ENCODE measurements at places on chromosomes 11 and 22.

- DNase-seq = no peak
Observed at GRCh38 chr11:112523031-112523430, 262.4 kb upstream of the PLET1 start.

GRCh38 chr22:29704528-29705285 lies 15.1 kb upstream of the CABP7 start:
- DNase-seq = no peak

GRCh38 chr11:120043328-120043945 lies 94.5 kb downstream of the TRIM29 start:
- DNase-seq = no peak

DNA sequence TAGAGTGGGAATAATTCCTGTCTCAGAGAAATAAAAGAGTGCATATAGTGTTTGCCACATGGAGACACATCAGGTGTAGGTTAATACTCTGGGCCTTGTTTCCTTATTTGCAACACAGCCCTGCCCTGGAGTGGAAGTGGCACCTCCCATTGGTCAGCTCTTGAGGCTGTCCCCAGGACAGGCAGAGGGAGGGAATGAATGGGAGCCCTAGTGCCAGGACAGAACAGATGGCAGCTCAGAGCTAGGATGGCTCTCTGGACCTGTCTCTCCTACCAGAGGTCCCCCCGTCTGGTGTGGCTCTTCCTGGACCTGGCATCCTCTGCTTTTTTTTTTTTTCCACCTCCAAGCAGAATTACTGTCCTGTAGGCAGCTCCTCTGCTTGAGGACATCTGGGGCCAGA lies 35.6 kb downstream of the LIMK2 start:
- no peak for DNase-seq

DNA sequence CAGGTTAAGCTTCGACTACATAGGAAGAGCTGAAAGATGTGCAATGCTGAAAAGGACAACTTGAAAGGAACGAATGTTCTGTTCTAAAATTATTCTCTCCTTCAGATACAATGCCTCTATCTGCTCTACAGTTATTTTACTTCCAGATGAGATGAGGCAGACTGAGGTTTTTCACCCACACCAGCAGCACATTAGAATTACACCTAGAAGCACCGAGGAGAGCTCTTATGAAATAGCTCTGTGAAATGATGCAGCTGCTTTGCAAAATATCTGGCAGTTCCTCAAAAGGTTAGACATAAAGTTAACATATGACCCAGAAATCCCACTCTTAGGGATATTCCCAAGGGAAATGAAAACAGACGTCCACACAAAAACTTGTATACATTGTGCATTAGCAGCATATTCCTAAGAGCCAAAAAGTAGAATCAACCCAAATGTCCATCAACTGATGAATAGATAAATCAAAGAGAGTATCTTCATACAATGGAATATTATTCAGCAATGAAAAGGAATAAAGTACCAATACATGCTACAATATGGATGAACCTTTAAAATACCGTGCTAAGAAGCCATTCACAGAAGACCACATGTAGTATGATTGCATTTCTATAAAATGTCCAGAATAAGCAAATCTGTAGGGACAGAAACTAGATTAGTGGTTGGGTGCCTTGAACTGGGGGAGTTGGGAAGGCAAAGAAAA lies 34.5 kb downstream of the WT1 start:
- no peak for DNase-seq

Data from NCI-H2171 (cell line).